Fibroblast of mammary gland (primary cell): ENCODE measurements at places on chromosomes 4 and X.

GRCh38 chrX:40054793-40055192 lies 43.0 kb downstream of the BCOR start:
- DNase-seq = no peak

GRCh38 chrX:46978341-46979291 lies 66.4 kb downstream of the JADE3 start:
- DNase-seq = peak; percentile 87

DNA sequence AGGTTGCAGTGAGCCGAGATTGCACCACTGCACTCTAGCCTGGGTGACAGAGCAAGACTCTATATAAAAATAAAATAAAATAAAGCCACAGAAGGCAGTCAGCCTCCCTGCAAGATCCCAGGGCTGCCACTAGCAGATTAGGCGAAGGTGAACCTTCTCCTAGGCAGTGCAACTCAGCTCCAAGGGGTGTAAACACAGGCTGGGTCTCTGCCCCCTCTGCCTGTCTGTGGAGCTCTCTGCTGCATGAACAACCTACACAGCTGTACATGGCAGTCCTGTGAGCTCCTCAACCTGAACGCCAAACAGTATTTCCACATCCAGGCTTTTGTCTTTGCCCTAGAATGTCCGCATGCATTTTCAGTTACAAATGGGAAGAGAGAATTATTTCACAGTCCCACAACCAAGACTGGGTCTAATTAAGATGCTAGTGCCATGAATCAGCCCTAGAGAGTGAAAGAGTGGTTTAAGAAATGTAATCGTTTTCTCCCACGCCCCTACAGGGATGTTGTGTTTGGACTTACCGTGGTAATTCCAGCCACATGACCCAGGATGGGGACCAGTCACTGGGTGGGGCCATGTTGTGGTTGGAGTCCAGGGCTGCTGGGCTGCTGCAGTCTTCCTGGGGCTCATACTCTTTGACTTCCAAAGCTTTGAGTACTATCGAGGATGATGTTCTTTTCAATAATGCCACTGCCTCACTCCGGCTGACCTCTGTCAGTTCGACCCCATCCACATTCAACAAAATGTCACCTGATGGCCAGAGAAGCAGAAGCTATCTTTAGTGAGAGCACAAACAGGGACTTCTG lies 99.0 kb downstream of the FIP1L1 start:
- DNase-seq = peak; percentile 100

DNA sequence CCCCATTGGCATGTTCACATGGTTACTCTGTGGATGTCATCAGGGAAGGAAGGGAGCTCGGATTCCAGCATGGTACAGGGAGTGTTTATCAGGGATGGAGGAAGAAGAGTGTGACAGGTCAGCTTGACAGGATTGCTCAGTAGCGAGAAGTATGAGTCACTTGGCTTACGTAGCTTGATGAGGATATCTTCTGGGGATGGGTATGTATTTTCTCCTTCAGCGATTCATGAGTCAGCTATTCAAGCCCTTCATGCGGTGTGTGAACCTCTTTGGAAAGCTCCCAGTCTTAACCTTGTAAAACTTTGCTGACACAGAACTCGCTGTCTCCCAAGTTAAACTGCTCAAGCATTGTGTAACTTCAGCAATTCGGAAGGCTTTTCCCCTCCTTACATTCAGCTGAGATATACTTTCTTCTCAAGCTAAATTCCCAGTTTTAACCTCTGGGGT lies 275.4 kb downstream of the ARHGAP10 start:
- peak; percentile 100 for DNase-seq

DNA sequence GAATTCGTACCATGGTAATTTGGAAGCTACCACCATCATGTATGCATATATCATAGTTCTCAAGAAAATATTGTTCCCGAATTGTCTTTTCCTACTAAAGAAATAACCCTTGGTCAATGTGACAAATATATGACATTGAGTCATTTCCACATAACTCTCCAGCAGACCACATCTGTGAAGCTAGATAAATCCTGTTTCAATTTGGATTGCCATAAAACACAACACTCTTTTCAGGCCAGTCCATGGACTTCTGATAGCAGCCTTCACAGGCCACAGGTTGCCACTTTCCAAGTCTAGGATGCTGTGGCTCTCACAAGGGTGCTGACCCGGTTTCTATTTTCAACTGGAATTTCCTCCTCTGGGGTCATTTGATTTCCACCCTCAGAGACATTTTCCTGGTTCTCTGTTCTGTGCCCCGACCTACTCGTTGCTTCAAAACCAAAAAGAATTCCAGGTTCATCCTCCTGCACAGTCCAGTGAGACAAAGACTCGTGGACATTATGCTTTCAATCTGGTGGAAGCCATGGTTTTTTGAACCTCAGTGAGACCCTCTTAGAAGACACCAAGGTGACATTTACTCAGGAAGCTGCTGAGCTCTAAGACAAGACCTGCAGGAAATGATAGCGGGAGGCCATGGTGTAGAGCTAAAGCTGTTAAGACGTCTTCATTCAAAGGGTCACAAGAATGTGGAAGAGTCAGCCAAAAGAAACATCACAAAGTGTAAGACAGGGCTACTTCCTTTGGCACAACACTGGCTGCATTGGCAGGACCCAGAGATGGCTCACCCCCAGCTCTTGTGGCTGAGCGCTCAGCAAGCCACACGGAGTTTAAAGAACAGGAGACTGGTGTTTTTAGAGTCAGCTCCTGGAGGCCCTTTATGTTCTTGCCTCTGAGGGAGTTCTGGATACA lies 119.8 kb downstream of the AMELX start:
- peak; percentile 38 for DNase-seq

DNA sequence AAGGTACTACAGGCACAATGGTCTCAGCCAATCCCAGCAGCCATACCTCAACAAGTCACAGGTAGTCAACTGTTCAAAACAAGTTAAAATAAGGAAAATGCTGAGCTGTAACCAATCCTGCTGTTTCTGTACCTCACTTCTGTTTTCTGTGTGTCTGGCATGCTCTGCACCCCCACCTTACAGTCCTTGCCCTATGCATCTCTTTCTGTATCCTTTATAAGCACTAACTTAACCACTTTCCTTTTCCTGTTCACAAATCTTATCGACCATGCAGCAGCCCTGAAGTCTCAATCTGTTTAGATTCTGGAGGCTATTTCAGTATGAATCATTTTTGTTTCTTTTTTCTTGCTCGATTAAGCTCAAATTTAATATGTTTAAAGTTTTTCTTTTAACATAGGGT lies 12.5 kb upstream of the FAM13A start:
- no peak for DNase-seq

DNA sequence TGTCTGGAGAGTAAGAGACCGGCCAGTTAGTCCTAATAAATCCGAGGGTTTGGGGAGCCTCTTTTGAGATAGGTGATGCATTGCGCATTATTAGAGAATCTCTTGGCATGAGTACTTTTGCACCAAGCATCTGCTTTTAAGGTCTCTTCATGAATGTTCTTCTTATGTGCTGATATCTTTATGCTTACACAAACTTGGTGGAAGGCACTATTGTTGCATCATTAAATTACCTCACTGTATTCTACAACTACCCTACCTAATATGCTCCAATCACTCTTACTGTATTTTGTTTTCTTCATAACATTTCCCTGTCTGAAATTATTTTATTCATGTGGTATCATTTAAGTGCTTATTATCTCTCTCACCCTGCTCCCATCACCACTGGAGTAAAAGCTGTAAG lies 151.6 kb downstream of the PALLD start:
- DNase-seq = no peak

- DNase-seq = peak; percentile 93
Measured at GRCh38 chr4:168797194-168797593, 212.9 kb downstream of the CBR4 start.

DNA sequence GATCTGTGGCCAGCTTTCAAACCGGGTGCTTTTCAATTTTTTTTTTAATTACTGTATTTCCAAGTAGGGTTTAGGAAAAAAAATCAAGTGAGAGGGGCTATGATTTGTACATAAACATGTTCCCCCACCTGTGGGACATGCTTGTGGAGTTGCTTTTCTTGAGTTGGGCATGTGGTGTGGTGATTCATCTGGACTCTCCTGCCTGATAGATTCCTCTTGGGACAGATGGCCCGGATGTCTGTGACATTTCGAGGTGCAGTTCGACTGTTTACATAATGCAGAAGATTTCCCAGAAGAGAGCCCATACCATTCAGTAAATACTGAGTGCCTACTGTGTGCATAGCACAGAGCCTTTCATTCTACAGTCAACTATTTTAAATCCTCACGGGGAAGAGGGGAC lies 49.9 kb downstream of the DOCK11 start:
- DNase-seq = no peak

DNA sequence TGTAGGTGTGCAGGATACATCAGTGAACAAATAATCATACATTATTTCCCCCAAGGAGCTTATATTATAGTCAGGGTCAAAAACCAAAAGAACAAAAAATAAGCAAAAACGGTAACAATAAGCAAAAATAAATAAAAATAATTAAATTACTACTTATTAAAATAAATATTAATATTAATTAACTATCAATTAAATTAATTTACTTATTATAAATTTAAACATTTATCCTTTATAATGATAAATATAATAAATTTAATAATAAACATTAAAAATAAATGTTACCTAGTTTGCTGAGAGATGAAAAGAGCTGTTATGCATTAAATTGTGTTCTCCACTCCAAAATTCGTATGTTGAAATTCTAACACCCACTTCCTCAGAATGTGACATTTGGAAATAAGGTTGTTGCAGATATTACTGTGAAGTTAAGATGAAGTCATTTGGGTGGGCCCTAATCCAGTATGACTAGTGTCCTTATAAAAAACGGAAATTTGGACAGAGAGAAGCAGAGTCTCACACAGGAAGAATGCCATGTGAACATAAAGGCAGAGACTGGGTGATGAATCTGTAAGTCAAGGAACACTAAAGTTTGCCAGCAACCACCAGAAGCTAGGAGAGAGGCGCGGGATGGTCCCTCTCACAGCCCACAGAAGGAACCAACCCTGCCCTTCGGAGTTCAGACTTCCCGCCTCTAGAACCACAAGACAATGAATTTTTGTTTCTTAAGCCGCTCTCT lies 67.2 kb upstream of the IBSP start:
- peak; percentile 87 for DNase-seq

- DNase-seq = peak; percentile 19
Measured at GRCh38 chr4:40253906-40254305, 57.1 kb downstream of the RHOH start.

GRCh38 chr4:56742080-56742871 lies 61.2 kb upstream of the HOPX start:
- peak; percentile 38 for DNase-seq

DNA sequence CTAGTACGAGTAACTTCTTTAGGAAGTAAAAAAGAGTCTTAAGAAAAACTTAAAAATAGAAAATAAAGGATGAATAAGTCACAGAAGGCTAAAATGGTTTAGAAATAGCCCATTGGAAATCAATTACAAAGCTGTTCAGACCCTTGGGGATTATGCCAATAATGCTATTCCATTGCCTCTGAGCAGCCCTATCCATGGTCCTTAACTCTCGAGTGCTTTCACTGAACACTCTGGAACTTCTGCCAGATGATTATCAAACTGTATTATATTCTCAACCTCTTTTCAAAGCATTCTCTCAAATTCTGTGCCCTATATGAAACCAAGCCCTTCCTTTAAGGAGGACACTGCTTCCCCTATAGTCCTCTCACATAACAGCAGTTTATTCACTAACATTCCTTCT lies 17.0 kb downstream of the SLC9B1 start:
- DNase-seq = peak; percentile 37

DNA sequence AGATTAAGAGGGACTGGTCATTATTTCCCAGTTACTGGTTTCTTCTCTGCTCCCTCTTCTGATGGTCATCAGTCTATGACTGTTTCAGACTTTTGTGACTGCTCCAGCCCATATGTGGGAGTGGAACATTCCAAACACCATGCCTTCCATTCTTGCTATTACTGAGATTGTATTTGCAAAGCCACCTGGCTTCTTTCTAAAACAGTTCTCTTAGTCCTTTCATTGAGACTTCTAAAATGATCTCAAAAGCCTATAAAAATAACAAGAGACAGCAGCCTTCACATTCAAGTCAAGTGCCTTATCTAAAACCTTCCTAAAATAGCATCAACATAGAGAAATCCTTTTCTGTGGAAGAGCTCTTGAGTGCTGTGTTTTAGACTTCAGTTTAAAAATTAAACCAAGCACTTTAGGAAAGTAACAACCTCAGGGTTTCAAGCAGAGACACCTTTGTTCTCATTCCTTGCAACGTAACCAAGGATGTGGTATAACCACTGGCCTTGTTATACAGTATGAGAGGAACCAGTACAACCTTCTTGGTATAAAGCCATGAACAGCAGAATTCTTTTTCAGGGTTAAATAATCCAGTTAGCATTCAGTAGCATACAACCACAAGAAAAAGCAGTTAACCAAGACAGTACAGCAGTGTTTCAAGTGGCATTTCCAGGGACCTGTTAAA lies 97.1 kb downstream of the NFKB1 start:
- no peak for DNase-seq

DNA sequence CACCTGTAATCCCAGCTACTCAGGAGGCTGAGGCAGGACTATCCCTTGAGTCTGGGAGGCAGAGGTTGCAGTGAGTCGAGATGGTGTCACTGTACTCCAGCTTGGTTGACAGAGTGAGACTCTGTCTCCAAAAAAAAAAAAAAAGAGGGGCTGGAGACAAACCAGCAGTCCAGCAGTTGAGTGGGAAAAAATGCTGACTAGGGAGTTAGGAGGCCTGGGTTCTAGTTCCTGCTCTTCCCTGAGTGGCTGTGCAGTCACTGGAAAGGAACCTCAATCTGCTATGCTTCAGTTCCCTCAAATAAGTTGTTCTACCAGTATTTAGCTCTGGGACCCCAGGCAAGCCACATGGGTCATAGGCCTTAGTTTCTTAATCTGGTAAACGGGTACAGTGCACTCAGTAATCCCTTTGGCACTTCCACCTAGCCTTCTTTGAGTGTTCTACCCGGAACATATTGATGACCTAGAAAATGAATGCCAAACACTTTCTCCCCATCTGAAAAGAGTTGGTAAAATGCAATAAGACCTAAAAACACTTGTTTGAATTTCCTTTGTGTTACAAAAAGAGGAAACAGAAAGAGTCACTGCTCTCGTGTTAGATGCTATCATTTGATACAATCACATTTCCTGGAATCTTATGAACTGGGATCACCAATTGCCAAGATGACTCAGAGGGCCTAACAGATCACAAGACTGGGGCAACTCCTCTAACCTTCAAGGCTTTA lies 99.3 kb upstream of the EGFL6 start:
- DNase-seq = peak; percentile 90
